Glomerular endothelial cell (primary cell): ENCODE measurements at places on chromosomes 5 and 9.
A peak's percentile ranks its signal among the peaks of the same experiment; 100 is the strongest.

GRCh38 chr5:142221091-142221860 is 103.5 kb downstream of the SPRY4 start:
- no peak for DNase-seq

- no peak for DNase-seq
These were observed 257.6 kb upstream of the POU5F2 start for GRCh38 chr5:93998951-93999455.

GRCh38 chr9:130110166-130110565 is 56.5 kb downstream of the GPR107 start:
- DNase-seq: no peak

DNA sequence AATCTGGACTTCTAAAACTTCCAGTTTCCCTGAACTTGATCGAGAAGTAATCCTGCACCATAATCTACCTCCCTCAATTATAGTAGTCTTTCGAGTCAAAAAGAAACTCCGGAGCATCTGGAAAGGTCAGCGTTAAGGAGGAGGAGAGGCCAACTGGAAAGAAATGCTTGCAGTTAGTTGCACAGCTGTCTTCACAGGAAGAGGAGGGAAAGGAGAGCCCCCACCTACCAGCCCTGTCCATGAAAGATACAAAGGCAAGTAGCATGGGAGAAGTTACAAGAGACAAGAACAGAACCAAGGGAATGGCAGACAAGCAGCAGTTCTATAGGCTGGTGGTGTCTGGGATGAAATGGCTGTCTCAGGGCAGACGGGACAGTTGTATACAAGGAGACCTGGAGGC is 170.6 kb downstream of the RAB3C start:
- DNase-seq: no peak

DNA sequence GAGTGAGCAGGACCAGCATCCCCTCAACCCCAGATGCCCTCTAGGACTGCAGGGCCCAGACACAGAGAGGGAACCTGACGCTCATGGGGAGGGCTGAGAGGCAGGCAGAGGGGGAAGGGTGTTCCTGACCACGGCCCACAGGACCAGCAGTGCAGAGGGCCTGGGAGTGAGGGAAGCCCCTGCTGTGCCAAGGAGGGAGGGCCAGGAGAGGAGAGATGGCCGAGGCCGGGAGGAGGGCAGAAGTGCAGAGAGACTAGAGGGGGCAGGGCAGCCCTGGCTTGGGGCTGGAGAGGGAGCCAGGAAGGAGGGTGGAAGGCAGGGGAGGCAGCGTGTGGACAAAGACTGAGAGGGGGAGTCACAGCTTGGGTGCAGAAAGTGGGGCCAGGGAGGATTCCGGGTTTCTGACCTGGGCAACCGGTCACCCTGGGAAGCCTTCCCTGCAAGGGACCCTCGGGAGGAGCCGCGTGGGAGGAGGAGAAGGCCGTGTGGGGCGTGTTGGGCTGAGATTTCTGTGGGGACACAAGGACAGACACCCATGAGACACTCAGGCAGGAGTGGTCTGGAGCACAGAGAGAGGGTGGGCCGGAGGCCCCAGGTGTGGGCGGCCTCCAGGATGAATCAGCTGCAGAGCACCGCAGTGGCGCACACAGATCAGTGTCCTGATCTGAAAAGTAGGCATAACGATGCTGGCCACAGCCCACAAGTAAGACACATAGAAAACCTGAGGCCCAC is 117.5 kb downstream of the ADAMTS2 start:
- DNase-seq: no peak

DNA sequence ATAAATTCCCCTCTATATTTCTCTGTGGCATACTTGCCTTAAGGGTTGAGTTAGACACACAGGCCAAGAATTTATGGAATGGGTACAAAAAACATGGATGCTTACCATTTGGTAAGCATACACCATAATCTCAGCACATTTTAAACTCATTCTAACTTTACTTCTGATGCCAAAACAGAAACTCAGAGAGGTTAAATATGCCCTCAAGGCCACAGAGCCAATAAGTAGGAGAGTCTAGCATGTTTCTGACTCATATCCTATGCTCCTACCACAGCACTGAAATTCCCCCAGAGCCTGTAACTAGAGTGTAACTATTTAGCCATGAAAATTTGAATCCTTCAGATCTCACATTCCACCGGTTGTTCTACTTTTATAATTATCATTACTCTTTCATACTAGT is 559.7 kb downstream of the ACTL7B start:
- no peak for DNase-seq

DNA sequence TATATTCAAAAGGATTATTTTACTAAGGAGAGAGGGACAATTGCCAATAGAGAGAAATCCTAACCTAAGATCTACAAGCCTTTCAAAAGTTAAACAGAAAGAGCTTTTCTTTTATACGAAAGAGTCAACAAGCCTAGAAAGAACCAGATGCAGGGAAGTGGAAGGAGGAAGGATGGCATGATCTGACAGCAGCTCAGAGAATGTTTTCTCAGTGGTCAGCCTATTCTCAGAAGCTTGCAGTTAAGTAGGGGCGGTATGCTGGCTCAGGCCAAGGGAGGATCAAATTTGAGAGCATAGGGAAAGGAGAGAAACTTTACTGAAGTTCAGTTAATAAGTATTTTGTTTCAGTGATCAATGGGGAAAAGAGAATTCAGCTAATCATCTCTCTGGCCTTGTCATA is 88.0 kb upstream of the FTMT start:
- DNase-seq: no peak

- peak; percentile 87 for DNase-seq
These were observed 181.6 kb downstream of the CD180 start for GRCh38 chr5:67014957-67015400.

- DNase-seq: no peak
These were observed 670 bp downstream of the CCDC171 start for GRCh38 chr9:15553528-15553898.

DNA sequence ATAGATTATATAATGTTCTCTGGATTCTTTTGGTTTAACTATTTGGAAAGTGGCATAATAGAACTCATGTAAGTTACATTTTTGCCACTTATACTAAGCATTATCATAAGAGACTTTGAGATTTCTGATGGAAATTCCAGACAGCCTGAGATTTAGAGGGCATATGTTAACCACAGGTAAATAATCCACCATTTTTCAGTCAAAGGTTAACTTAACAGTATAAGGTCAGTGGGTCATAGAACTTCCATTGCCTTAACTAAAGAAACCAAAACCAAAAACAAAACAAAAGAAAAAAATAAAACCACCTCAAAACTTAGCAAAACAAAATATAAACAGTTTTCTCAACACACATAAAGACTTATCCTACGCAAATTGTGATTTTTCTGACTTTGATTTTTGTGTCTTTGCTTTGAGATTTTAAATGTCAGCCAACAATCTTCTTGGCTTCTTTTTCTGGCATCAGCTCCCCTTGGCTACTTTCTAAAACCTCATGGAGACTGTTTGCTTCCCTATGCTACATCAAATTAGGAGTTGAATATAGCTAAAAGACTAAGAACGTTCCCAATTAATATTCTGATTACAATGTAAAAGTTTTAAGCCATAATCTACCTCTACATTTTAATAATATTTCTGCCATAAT is 430.1 kb upstream of the DAB2 start:
- no peak for DNase-seq

DNA sequence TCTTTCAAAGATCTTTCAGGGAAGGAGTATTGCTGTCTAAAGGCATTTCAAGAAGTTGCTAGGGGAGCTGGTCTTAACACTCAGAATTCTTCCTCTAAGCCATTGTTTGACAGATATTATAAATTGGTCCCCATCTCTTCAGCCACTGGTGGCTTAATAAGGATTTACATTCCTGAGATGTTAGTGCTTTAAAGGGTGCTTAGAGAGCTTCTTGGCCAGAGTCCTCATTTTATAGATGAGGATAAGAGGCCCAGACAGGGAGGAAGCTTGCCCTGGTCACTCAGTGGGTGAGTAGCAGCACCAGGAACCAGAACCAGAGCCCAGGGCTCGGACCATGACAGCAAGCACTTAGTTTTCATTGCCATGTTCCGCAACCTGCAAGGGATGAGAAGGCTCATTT is 53.2 kb downstream of the GALNT10 start:
- DNase-seq: no peak

- no peak for DNase-seq
These were observed 28.4 kb downstream of the RCL1 start for GRCh38 chr9:4821133-4821532.

- DNase-seq: no peak
These were observed 1866.7 kb upstream of the C9orf72 start for GRCh38 chr9:29439961-29440360.

GRCh38 chr5:112196584-112196983 is 222.5 kb downstream of the EPB41L4A start:
- DNase-seq: no peak
